ENCODE measurements at places on chromosomes 1 and 21.

DNA sequence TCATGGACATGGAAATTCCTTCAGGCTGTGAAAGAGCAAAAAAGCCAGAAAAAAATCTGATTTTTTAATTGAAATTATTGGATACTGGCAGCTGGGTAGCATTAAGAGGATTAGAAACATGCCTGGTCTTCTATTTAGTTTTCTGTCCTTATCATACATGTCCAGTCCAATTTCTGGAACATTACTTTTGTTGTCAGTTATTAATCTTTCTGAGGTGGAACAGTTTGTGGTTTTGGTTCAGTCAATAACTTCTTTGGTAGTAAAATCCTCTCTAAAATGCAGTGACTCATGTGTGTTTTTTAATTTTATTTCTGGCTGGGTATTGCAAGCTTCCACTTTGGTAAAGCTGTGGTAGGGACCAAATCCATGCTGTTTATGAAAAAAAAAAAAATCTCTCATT is 687.0 kb upstream of the ADGRL2 start:
- DNase-seq: no peak

GRCh38 chr1:6176779-6177178 is 3.3 kb downstream of the CHD5 start:
- DNase-seq: no peak

DNA sequence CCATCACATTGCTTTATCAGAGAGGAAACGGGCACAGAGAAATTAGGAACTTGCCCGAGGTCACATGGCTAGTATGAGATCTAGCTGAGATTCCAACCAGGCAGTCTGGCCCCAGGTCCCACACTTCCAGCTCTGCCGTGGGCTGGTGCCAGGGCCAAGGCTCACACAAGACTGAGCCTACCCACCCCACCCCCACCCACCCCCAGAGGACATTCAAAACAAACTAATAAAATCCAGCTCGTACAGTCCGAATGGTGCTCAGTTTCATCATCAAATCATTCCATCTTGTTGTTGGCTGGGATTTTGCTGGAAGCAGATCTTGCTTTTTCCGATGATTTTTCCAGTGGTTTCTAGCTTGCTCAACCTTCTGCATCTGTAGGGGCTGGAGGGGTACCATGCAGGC is 27.9 kb downstream of the MATN1 start:
- DNase-seq: no peak

GRCh38 chr21:33317786-33318486 is 6.8 kb upstream of the IFNAR1 start:
- DNase-seq: no peak

DNA sequence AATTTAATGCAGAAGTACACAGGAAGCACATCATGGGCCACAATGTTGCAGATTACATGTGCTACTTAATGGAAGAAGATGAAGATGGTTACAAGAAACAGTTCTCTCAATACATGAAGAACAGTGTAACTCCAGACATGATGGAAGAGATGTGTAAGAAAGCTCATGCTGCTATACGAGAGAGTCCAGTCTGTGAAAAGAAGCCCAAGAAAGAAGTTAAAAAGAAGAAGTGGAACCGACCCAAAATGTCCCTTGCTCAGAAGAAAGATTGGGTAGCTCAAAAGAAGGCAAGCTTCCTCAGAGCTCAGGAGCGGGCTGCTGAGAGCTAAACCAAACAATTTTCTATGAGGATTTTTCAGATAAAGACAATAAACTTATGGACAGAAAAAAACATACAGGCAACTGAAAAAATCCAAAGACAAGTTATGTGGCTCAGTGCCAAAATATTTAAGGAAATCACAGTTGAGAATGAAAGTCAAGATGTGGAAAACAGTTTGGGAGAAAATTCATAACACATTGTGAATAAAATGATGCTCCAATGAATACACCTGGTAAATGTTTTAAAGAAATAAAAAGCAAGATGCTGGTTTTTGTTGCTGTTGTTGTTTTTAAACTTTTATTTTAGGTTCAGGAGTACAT is 2.8 kb upstream of the ZNF644 start:
- no peak for DNase-seq

DNA sequence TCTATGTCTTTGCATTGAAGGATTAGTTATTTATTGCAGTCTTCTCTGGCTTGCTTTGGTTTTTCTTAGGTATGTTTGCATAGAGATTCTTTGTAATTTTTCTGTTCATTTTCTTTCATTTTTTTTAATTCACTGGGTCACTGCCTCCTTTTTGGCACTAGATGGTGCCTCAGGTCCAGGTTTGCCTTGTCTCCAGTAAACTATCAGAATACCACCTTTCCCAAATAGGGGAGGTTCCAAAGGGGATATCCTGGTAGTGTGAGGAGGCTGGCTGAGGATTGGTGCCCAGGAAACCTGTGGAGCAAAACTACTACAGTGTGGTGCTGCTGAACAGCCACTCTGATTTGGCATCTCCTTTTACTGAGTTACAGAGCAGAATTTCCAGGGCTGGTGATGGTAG is 257.1 kb downstream of the KCTD3 start:
- no peak for DNase-seq

- DNase-seq: no peak
These were observed 1.4 kb downstream of the EVA1C start for GRCh38 chr21:32413697-32414578.

GRCh38 chr1:188904201-188904600 is 1573.5 kb downstream of the BRINP3 start:
- DNase-seq: no peak

Data from stimulated activated CD8-positive, alpha-beta memory T cell treated with anti-CD3 and anti-CD28 coated beads, Interleukin-2, amount 100 ng/mL, for 48 hours (primary cell).